ENCODE measurements at places on chromosomes 16 and 17.
A peak's percentile ranks its signal among the peaks of the same experiment; 100 is the strongest.

GRCh38 chr17:66285149-66285548 lies 17.3 kb upstream of the PRKCA start:
- no peak for DNase-seq

- DNase-seq, result peak; percentile 43
Measured at GRCh38 chr17:74453665-74454196, 12.7 kb upstream of the CD300A start.

GRCh38 chr17:3691617-3692067 lies 4.3 kb downstream of the P2RX5 start:
- DNase-seq, result no peak

DNA sequence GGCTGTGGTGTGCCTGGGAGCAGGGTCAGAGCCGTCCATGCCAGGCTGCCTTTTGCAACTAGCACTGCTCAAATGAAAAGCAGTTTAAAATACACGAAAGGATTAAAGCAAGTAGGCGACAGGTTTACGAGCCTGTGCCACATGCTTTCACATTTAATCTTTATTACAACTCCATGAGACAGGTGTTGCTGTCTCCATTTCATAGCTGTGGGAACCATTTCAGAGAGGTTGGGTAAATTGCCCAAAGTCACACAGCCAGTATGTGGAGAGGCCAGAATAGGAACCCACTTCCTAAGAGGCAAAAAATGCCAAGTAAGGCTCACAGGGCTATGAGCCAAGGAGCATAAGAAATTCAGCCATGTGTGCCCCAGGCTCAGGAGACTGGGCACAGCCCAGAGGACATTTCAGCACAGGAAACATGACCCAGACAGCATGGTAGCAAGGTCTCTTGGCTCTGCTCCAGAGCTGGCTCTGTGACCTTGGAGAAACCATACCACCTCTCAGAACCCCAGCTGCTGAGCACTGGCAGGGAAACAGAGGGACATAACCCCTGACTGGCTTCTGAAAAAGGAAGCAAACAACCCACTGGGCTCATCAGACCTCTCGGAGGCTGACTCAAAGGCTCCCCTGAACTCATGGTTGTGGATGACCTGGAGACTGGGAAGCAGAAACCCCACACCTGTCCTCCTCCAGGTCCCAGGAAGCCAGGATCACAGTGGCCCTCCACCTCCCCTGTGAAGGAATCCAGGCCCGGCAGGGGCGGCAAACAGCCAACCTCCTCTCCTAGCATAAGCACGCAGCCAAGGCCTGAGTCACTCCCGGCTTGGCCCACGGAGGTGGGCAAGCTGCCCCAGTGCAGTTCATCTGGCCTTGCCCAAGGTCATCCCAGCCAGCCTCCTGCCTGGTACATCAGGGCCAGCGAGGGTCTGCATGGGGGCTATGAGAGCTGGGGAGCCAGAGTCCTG lies 40.3 kb upstream of the MRPS23 start:
- no peak for DNase-seq

DNA sequence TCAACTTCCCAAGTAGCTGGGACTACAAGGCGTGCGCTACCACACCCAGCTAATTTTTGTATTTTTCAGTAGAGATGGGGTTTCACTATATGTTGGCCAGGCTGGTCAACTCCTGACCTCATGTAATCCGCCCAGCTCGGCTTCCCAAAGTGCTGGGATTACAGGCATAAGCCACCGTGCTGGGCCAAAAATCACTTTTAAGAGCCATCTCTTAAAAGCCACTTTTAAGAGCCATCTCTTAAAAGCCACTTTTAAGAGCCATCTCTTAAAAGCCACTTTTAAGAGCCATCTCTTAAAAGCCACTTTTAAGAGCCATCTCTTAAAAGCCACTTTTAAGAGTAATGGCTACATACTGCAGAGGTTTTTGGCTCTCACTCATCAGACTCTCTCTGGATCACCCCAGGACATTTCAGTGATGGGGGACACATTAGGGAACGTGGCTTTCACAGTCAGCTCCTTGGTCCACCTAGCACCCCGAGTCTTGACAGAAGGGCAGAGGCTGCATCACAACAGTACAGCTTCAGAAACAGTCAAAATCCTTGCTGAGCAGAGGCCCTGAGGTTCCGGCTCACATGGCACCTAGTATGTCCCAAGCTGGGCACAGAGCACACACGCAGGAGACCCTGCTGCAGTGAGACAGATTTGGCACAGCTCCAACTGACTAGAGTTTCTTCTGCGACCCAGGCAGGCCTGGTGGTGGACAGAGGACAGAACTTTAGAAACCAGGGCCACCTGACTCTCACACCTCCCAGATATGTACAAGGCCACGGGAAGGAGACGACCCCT lies 23.6 kb downstream of the RANBP10 start:
- peak; percentile 37 for DNase-seq

DNA sequence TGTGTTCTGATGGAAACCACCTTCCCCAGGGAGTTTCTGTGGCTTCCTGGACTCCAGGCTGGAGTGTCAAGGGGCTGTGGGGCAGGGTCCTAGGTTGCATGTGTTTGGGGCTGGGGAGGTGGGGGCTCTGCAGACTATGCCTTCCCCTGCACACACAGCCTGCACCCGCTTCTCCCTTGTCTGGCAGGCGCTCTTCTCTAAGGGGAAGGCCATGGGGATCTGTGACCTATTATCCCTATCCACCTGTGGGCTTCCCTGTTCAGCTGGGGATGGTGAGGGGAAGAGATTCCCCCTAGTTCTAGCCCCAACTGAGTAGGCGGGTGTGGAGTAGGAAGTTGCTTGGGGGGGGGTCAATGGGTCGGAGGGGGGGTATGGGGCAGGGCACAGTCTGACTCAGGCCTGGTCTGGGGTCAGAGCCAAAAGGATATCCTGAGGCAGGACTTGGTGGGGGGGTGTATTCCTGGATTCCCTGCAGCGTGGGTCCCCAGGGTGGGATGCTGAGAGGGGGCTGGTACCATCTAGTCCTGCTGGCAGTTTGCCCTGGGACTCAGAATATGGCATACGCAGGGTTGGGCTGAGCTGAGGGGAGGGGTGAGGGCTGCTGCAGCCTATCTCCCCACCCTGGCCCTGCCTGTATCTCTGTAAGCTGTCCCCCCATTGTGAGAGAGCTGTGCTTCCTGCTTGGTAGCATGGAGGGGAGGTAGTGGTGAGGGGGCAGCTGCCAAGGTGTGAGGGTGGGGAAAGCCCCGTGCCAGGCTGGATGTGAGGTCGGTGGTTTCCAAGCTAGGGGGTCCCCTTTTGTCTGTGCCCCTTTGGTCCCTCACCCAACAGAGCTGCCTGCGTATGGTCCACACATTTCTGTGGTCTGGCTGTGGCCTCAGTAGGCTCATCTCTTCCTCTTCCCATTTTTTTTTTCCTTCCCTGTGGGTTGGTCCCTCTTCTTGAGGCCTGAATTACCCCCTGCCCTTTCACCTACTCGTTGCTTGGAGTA lies 14.7 kb downstream of the RARA start:
- no peak for DNase-seq

GRCh38 chr17:34578016-34578415 lies 1.4 kb upstream of the TMEM132E start:
- no peak for DNase-seq

DNA sequence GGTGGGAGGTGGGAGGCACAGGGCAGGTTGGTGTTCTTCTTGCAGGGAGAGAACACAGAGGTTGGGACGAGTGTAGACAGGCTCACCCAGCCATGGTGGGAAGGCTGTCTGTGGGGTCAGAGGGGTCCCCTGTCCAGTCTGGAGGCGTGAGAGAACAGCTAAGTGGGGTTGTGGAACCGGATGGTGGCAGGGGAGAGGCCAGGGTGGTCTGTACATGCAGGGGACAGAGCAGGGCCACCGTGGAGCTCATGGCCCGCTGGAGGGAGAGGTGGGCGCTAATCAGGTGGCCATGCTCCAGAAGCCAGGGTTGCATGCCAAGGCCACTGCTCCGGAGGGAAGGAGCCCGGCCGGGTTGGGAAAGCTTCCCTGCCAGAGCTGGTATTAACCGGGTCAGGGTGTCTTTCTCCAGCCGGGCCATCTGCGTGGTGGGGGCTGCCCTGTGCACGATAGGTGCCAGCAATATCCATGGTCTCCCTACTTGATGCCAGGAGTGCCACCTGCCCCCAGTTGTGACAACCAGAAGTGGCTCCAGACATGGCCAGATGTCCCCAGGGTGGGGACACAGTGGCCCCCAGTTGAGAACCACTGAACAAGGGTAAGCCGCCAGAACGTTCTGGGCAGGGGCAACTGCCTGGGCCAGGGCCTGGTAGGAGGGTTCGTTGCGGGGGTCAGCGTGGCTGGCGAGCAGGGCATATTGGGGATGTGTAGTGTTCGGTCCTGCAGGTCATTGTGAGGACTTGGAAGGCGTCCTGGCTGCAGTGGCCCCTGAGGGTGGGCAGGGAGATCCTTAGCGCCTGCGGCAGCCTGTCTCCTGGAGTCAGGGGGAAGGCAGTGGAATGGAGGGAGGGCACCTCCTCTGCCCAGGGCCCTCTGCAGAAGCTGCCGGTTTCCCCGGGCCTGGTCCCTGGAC lies 5.1 kb downstream of the SNN start:
- no peak for DNase-seq

DNA sequence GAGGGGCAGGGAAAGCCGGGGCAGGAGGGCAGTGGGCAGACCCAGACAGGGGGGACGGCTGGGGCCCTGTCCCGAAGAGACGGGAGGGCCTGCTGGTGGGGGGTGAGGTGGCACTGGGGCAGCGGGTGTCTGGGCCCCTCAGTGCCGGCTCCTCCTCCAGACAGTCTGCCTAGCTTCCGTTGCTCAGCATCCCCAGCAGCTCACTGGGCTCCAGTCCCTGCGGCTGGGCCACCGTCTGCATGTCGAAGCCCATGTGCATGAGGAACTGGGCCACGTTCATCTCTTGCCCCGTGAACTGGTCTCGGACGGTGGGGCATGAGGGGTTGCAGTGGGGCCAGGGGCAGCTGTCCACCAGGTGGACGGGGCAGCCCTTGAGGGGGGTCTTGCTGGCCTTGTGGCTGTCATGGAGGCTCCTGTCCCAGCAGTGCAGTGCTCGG lies 5.8 kb upstream of the MYADML2 start:
- no peak for DNase-seq

GRCh38 chr17:67546578-67547527 lies 169.8 kb downstream of the PITPNC1 start:
- no peak for DNase-seq

GRCh38 chr16:78566397-78567073 lies 467.1 kb downstream of the WWOX start:
- no peak for DNase-seq

- no peak for DNase-seq
Measured at GRCh38 chr16:19001788-19002187, 18.1 kb downstream of the TMC7 start.

DNA sequence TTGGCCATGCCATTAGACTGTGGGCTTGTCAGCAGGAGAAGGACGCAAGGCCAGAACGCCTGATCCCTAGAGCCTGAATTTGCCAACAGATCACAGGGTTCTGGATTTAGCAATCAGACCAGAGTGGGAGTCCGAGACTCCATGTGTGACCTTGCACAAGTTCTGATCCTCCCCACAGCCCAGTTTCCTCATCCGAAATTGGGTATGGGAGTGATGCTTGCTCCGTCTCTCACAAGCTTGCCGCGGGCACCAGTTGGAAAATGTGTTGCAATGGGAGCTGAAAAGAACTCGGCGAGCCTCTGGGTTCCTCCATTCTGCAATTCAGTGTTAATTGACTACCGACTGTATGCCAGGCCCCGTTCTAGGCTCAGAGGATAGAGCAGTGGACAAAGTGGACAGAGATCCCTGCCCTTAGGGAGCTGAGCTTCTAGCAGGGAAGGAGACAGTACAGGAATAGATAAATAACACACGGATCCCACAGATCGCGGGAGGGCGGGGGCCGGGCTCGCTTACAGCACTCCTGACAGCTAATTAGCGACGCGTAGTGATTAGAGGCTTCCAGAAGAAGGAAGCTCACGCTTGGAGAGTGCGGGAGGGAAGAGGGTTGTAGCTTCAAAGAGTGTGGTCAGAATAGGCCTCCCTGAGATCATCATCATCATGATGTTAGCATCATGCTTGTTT lies 150.4 kb upstream of the CIBAR2 start:
- no peak for DNase-seq

DNA sequence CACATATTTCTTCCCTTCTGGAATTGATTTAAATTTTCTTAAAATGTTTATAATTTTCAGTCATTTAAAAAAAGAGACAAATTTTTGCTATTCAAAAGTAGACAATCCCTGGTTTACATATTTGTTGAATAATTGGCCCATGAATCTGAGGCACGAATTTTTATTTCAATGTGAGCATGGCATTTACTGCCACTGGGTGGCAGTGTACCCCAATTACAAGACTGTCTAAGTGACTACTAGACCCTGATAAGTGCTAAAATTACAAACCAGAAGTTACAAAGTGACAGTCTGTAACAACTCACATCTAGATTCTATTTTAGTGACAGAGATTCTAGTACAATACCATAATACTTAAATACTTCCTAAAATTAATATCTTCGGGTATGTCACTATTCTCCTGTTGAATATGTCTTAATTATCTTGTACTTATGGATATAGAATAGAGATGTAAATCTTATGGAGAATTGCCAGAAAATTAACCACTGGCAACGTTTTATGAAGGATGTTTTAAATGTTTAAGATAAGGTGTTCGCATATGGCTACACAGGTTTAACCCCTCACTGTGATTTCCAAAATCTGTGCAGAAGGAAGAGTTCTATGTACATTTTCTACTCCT lies 235.8 kb downstream of the MAP2K4 start:
- no peak for DNase-seq

- DNase-seq, result no peak
Measured at GRCh38 chr17:77810536-77810935, 148.0 kb upstream of the TNRC6C start.

GRCh38 chr16:31452631-31453106 lies 6.6 kb upstream of the ARMC5 start:
- no peak for DNase-seq

GRCh38 chr17:72462814-72463213 lies 342.0 kb downstream of the SOX9 start:
- DNase-seq, result no peak

DNA sequence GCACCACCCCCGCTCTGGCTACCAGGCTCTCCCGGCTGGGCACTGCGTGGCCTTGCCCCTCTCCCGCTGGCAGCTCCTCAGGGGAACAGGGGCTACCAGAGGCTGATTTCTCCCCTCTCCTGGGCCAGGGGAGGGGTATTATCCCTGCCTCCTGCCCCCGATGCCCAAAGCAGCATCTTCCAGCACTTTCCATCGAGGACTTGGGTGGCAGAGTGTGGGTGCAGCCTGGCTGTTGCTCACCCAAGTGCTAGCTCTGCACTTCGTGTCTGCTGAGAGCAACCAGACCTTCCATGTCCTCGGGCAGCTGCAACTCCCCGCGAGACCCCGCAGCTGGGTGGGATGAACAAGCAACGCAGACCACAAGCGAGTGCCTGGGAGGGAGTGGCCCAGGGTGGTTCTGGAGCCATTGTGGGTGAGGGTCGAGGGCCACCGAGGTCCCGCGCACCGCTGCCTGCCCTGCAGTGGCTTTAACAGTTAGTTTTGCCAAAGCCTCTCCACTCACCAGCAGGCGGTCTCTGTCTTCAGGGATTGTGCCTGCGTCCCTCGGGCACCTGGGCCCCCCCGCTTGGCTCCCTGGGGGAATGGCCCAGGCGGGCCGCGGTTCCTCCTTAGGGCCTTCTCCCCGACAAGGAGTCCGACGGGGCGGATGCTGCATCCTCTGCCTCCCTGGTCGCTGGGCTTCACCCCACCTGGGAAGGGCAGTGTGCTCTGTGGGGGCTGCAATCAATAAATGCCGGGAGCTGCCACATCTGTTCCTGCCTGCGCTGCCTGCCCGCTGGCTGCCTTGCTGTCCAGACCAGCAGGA lies 8.4 kb downstream of the SLC25A10 start:
- no peak for DNase-seq
